CD4-positive, alpha-beta T cell treated with Interleukin-2 at 100 ng/mL for 4 hours (primary cell): ENCODE measurements at places on chromosomes 5 and 9.

DNA sequence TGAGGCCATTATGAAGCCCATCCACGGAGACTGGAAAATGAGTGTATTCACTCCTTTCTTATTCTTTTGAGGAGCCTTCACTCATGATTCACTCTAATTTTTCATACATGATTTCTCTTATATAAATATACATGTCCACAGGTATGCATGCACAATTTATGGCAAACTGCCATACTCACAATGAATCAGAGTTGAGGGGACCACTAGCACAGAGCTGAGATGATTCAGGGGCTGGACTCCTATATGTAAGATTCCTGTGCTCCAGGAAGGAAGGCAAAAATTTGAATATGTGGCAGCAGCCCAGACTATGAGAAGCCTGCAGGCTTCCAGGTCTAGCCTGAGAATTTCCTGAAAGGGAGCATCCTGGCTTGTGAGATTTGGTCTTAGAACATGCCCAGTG is 484.6 kb downstream of the PRELID2 start:
- DNase-seq, result no peak

DNA sequence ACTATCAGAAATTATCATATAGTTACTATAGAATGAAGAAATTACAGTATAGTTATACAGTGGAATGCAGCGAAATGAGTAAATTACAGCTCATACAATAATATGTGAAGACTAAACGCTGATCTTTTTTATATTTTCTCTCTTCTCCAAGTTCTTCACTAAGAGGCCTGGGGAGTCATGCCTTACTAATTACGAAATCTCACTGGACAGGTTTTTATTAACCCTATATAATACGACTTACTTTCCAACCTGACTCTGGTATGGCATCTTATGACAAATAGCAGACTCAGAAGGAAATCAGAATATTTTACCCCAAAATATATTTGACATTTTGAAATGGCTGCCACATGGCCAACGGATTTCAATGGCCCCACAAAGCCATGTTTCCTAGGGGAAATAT is 9.1 kb downstream of the CARNMT1 start:
- no peak for DNase-seq

GRCh38 chr5:121805911-121806310 is 45.8 kb upstream of the FTMT start:
- DNase-seq, result no peak

- no peak for DNase-seq
Observed at GRCh38 chr5:61177070-61177469, 14.8 kb upstream of the SMIM15 start.

- DNase-seq, result no peak
Observed at GRCh38 chr5:175021841-175022625, 297.7 kb downstream of the MSX2 start.

- no peak for DNase-seq
Observed at GRCh38 chr9:89421595-89421994, 76.3 kb downstream of the SEMA4D start.

DNA sequence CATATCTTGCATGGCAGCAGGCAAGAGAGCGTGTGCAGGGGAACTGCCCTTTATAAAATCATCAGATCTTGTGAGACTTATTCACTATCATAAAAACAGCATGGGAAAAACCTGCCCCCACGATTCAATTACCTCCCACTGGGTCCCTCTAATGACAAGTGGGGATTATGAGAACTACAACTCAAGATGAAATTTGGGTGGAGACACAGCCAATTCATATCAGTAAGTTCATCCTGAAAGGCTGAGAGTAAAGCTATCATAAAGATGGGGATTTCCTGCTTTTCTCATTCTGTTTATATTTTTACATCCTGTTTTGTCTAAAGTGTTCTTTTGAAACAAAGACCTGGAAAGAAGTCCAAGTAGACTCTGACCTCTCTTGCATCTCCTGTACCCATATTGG is 28.9 kb upstream of the IL33 start:
- no peak for DNase-seq

- no peak for DNase-seq
Observed at GRCh38 chr9:113934829-113935676, 58.9 kb downstream of the ZNF618 start.

GRCh38 chr5:139100825-139101224 is 97.3 kb downstream of the SIL1 start:
- no peak for DNase-seq

DNA sequence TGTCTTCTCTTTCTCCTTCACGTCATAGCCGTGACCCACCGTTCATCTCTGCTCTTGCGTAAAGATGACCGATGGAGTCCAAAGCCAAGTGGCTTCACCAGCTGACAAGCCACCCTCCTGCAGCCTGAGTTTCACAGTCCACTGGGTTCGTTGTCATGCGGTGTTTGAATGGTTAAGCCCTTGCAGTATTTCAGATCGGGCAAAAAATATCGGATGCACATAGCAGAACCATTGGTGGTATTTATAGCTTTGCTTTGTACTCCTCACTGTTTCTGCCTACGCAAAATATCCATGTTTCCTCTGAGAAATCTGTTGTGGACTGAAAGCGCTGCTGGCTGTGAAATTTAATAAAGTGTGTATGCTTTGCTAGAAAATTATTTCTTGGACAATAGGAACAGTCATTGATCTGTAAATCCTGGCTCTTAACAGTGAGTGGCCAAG is 34.5 kb upstream of the NCS1 start:
- no peak for DNase-seq

- no peak for DNase-seq
Observed at GRCh38 chr9:135218331-135219225, 131.1 kb downstream of the OLFM1 start.

GRCh38 chr9:98199388-98200033 is 7.1 kb upstream of the CORO2A start:
- no peak for DNase-seq

GRCh38 chr5:7673658-7674057 is 177.3 kb downstream of the CFAP90 start:
- DNase-seq, result no peak

GRCh38 chr9:121883281-121884056 is 209.6 kb downstream of the TTLL11 start:
- DNase-seq, result no peak

GRCh38 chr5:125970631-125971307 is 452.4 kb upstream of the GRAMD2B start:
- DNase-seq, result no peak

DNA sequence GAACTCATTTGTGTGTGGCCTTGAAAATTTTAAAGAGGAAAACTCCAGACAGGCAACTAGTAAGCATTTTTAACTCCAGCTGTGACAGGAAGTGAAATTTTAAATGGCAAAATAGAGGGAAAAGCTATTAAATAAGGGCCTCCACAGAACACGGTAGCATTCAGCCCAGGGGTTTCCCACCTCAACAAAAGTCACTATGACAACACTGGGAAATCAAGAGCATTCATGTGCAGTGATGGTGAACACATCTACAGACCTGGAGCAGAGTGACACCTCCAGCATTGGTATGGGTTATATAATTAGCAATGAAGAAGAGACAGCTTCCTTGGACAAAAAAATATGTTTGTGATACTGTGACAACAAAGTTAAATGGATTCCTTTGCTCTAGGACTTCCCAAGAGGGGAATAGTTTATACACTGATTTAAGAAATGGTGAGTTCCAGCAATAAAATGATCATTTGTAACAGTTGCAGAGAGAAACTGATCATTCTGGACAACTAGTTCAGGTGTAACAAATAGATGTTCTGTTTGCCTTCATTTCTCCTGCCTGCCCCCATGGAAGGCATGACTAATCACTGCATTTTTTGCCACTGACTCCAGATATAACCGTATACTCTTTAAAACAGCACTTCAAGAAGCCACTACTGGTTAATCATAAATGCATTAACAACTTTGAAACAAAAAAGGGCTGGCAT is 93.3 kb upstream of the SLC44A1 start:
- DNase-seq, result no peak

- DNase-seq, result no peak
Observed at GRCh38 chr9:12891588-12891987, 116.8 kb downstream of the LURAP1L start.

- DNase-seq, result no peak
Observed at GRCh38 chr9:136625101-136626065, 37.3 kb upstream of the EGFL7 start.

- DNase-seq, result no peak
Observed at GRCh38 chr9:95089257-95090022, 228.1 kb downstream of the FANCC start.

DNA sequence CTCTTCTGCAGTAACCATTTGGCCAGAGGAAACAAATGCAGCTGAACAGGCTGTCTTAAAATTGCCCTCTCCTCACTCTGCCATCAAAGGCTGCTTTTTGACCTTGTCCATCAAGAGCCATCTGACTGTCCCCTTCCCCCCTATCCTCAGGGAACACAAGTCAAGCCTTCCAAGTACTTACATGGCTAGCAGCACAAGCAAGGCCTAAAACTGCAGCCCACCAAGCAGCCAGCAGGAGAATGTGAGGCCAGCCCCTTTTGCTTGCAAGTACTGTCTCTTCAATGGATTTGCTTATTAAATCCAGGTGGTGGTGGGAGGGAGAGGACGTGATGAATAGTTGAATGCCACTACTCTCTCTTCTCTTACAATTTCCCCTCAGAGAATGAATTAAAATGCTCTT is 83.5 kb downstream of the HTR1A start:
- DNase-seq, result no peak

GRCh38 chr5:83848941-83849340 is 128.3 kb upstream of the HAPLN1 start:
- DNase-seq, result no peak

DNA sequence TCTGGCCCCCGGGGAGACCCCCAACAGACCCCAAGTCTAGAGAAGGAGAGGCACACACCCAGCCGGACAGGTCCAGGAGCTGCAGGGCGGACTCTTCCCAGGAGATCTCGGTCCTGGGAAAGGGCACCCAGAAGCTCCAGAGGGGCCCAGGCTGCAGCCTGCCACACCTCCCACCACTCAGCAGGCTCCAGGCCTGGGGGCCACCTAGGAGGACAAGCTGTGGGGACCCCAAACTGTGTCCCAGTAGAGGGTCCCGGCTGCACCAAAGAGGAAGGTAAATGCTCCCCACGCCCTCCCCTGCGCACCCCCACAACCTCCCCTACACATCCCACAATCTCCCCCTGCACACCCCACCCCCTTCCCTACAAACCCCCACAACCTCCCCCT is 48.5 kb downstream of the PLEKHG4B start:
- DNase-seq, result no peak

- no peak for DNase-seq
Observed at GRCh38 chr9:86445671-86446070, 91.5 kb upstream of the TUT7 start.

DNA sequence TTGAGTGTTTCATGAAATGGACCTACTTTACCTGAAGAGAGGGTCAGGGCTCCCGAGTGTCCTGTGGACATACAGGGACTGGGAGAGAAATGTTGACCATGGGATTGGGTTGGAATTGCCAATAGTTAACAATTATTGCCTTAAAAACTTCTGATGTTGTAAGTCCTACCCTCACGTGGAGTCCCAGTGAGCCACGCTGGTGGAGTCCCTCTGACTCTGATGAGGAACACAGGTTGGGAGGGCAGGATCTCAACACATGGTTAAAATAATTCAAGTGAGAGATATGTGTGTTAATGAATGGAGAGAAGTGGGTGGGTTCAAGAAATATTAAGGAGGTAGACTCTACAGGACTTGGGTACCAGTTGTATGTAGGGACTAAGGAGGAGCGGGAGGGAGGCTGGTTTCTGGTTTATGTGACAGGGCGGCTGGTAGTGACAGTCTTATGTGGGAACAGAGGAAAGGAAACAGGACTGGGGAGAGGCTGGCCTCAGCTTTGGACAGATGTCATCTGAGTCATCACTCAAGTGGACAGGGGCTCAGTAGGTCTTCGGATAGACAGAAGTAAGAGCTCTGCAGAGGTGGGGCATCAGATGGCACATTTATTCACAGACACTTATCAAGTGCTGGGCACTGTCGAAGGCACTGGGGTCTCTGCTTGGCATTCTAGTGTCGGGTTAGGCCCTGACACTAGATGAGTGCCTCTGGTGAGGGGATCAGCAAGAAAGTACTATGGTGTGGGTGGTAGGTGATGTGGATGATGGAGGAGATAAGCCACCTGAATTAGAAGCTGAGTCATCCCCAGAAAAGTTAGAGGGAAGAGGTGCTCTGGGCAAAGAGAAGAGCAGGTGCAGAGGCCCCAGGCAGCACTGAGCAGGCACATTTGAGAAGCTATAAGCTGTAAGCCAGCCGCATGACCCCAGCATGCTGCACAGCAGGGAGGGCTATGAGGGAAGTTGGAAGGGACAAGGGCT is 27.2 kb downstream of the MAML1 start:
- DNase-seq, result peak; percentile 23

DNA sequence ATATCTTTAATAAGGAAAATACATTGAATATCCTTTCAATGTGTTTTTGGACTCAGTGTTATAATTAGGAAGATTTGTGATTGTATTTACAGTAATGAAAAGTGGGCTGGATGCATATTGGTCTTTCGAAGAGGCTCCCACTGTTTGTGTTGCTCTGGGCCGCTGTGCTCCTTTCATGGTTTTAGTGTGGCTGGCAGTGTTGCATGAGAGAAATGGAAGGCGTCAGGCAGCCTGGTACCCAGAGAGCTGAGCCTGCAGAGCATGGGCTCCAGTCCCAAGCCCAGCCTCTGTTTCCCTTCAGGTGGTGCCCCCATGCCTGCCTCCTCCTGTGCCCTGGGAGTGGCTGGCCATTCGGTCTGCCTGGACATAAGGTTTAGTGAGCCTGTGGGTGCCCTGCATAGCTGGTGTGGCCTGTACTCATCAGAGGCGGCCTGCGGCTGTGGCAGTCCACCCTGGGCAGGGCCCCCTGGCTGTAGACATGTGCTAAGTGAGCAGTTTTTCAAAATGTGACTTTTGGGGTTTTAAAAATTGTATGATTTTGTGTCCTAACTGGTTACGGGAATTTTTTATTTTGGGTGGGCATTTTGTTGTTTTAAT is 27.4 kb upstream of the FAM120AOS start:
- DNase-seq, result no peak

GRCh38 chr5:57859626-57860025 is 377.0 kb upstream of the ACTBL2 start:
- no peak for DNase-seq

GRCh38 chr5:67426961-67427849 is 230.6 kb upstream of the CD180 start:
- DNase-seq, result no peak

DNA sequence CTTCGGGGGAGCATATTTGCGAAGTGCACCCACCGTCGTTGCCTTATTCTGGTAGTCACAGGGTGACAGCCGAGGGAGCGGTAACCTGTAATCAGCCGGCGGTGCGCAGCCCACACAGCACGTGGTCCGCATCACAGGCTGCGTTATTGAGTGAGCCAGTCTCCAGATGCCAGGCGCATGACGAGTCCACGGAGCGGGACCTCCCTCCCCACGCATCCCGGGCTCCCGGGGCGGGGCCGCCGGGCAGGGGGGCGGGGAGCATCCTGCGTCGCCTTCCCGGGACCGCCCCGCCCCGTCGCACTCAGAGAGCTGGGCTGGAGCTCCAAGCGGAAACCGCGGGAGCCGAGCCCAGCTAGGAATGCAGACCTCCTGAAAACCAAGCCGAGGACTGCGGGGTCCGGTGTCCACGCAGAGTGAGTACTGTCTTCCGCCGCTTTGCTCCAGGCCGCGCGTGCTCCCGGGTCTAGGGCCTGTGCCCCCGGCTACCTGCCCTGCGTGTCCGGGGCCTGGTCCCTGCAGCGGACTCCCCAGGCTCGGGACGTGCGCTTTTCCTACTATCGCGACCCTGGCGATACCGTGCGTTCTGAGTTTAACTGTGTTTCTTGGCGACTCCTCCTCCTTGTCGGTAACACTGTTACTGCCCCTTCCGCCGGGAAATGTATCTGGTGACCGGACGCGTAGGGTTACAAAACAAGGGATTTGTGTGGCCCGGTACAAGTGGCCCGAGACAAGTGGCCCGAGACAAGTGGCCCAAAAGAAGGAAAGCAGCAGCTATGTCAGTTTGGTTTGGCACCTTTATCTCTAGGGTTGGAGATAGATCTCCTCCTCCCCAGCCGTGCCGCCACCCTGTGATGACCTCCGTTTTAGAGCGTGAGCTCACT is 40.6 kb downstream of the CAST start:
- peak; percentile 72 for DNase-seq
